ENCODE measurements at places on chromosomes 7 and 10. TPM values are rescaled to one million over a fixed set of nuclear protein-coding genes. Genes with fewer than 3 reads are reported as not detected.

DNA sequence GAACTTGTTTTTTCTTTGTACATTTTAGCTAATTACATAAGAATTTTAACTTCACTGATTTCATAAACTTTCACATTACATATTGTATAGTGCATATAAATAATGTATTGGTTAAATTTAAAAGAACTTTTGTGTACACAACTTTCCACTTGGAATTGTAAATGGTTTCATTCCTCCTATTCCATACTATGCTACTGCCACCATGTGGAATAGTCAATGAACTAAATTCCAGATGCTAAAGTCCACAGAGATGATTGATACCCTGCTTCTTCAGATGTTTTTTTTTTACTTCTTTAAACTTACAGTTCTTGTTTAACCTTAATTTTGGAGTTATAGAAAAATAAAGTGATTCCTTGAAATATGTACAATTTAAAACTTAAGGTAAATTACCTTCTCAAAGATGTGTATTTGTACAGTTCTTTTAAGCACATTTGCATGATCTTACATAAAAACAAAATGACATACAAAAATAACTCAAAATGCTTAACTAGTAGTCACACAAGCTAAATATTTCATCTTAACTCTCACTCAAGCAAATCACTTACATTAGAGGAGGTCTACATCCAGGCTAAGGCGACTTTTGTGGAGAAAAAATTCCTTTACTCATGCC, 247.6 kb upstream of the HGF start:
- H3K27ac ChIP-seq: no peak overlapping the region
- no peak overlapping the region for H3K4me3 ChIP-seq
- peak; percentile 65 for DNase-seq

- no peaks in the 10 kb centered on the region for H3K27me3 ChIP-seq
- H3K27ac ChIP-seq: no peak overlapping the region
- H3K4me3 ChIP-seq: no peak overlapping the region
Measured at GRCh38 chr7:68414631-68415425, 1183.4 kb upstream of the AUTS2 start.

- peaks cover 3% of the 10 kb centered on the region for H3K4me1 ChIP-seq
- no peak for DNase-seq
- H3K27me3 ChIP-seq: no peaks in the 10 kb centered on the region
- H3K36me3 ChIP-seq: no peaks in the 10 kb centered on the region
Measured at GRCh38 chr7:1526271-1526754, 4.2 kb upstream of the MAFK start.

GRCh38 chr10:88032566-88032965, 169.1 kb downstream of the PTEN start:
- 0 out of 2 replicates have a peak, but pooled peaks cover 3% of the 10 kb centered on the region for H3K27me3 ChIP-seq
- H3K36me3 ChIP-seq: no peaks in the 10 kb centered on the region
- DNase-seq: peak; percentile 86
- no peak overlapping the region for H3K27ac ChIP-seq
- H3K4me1 ChIP-seq: peaks cover 3% of the 10 kb centered on the region

DNA sequence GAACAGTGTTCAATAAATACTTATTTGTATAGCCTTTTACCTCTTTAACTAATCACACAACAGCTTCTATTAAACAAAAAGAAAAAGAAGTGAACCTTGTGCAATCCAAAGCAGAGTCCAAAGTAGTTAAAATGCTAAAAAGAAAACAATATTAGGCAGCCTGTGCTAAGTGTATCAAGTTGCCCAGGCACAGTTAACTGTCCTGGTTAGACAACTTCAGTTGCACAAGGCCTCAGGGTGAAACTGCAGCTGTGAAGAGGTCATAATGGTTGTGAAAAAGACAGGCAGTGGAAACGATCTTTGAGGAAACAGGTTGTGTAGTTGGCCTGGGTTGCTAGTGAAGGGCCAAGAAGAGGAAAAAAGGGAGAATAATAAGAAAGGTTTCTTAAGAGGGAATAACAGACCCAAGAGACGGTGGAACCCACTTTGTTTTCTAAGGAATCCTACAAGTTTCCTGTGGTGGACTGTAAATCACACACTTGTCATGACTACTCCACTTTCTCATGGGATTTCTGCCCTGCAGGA, 6.0 kb upstream of the CROT start:
- no peak overlapping the region for H3K27ac ChIP-seq
- peaks cover 8% of the 10 kb centered on the region for H3K36me3 ChIP-seq
- DNase-seq: no peak

- no peak for DNase-seq
- H3K27ac ChIP-seq: no peak overlapping the region
- H3K4me3 ChIP-seq: no peak overlapping the region
- H3K4me1 ChIP-seq: peaks cover 11% of the 10 kb centered on the region
Measured at GRCh38 chr7:22871661-22872060, 49.0 kb upstream of the TOMM7 start.

DNA sequence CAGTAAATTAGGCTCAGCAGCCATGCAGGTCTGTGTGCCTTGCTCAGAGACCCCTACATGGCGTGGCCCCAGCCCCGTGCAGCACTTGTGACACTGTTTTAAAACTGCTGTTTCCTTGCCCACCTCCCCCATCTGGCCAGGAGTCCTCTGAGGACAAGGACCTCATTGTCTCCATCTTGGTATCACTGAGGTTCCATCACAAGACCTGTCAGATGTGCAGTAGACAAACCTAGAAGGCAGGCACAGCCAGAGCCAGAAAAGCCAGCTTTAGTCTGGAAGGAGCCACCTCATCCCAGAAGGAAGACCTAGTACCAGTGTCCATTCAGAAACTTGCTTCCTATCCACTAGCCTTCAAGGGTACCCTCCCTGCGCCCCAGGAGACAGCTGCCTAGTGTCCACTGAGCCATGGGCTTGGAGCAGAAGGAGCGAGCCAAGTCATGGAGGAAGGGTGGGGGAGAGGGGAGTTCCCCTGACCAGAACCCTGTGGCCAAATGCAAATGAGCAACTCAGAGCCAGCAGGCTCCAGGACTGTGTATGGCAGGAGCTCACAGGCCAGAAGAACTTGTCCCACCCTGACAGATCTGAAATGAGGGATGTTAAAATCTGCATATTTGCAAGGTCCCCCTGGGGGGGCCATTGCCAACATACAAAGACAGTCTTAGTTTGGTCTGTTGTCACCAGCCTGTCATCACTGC, 176.1 kb downstream of the SH3PXD2A start:
- H3K4me3 ChIP-seq: no peak overlapping the region
- H3K27ac ChIP-seq: 0 out of 2 replicates have a peak overlapping the region, but pooled peaks have one; percentile 3
- DNase-seq: peak; percentile 38
- peaks cover 22% of the 10 kb centered on the region for H3K4me1 ChIP-seq
- H3K27me3 ChIP-seq: no peaks in the 10 kb centered on the region

DNA sequence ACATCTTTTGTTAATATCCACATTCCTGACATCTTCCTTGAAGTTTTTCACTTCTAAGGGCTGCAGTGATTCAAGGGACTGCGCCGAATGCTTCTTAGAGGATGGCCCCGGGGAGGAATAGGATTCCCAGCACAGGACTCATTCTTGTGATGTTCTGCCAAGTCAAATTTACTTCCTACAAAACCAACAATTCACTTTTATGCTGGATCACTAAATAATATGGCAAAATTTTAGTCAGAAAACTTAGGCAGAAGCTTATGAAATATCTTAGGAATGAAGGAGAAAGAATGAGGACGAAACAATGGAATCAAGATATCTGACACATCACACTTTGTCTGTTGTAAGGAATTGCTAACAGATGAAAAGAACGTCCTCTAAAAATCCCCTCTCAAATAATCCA, 151.5 kb downstream of the JAZF1 start:
- H3K4me3 ChIP-seq: no peak overlapping the region
- DNase-seq: peak; percentile 31
- peaks cover 2% of the 10 kb centered on the region for H3K36me3 ChIP-seq
- H3K4me1 ChIP-seq: peaks cover 6% of the 10 kb centered on the region
- no peak overlapping the region for H3K27ac ChIP-seq

- no peaks in the 10 kb centered on the region for H3K36me3 ChIP-seq
- no peak for DNase-seq
- H3K27me3 ChIP-seq: peaks cover 19% of the 10 kb centered on the region
Measured at GRCh38 chr7:150909200-150909995, 57.1 kb downstream of the AOC1 start.

GRCh38 chr7:75842836-75843446, 29.3 kb upstream of the CCL24 start:
- no peak overlapping the region for H3K4me3 ChIP-seq
- H3K36me3 ChIP-seq: no peaks in the 10 kb centered on the region
- H3K27ac ChIP-seq: peak overlapping the region; percentile 85
- peak; percentile 93 for DNase-seq

- no peaks in the 10 kb centered on the region for H3K4me1 ChIP-seq
- H3K36me3 ChIP-seq: no peaks in the 10 kb centered on the region
- H3K27me3 ChIP-seq: no peaks in the 10 kb centered on the region
- H3K27ac ChIP-seq: no peak overlapping the region
- no peak overlapping the region for H3K4me3 ChIP-seq
Measured at GRCh38 chr7:88278881-88279280, 27.8 kb downstream of the STEAP4 start.

DNA sequence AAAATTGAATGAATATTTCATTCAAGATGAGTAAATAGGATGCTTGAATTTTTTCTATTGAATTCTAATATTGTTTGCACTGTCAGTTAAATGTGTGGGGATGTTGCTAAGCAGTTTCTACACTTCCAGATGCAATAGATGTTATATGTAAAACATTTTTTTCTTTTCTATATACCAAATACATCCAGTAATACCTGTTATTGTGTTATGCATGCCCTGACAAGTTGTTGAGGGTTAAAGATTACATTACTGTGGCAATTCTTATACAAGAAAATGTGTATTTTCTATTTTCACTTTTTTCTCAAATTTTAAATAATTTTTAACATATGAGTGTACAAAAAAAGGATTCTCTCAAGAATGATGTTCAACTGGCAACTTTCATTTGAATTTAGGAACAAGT, 713.9 kb downstream of the GATA3 start:
- H3K27ac ChIP-seq: no peak overlapping the region
- no peaks in the 10 kb centered on the region for H3K4me1 ChIP-seq
- DNase-seq: no peak
- H3K27me3 ChIP-seq: no peaks in the 10 kb centered on the region

DNA sequence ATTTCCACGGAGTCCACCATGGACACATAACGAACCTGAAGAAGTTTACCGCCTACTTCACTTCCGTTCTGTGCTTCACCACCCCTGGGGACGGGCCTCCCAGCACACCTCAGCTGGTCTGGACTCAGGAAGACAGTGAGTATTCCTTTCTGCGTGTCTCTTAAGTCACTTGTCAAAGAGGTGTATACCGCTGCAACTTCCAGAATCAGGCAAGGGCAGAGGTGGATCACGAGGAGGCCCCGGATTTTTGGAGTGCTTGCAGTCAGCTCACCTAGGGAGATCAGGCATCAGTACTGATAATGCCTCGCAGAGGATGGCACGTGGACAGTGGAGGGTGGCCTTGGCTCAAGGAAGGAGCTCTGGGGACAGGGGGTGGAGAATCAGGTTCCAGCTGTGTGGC, 630.4 kb upstream of the FOXK1 start:
- H3K36me3 ChIP-seq: no peaks in the 10 kb centered on the region
- H3K27ac ChIP-seq: no peak overlapping the region
- H3K4me3 ChIP-seq: no peak overlapping the region
- H3K4me1 ChIP-seq: no peaks in the 10 kb centered on the region
- no peaks in the 10 kb centered on the region for H3K27me3 ChIP-seq

GRCh38 chr10:110190170-110190569, 17.2 kb upstream of the MXI1 start:
- H3K27me3 ChIP-seq: peaks cover 21% of the 10 kb centered on the region
- H3K4me1 ChIP-seq: no peaks in the 10 kb centered on the region
- no peak overlapping the region for H3K4me3 ChIP-seq
- no peaks in the 10 kb centered on the region for H3K36me3 ChIP-seq
- H3K27ac ChIP-seq: no peak overlapping the region

- no peaks in the 10 kb centered on the region for H3K36me3 ChIP-seq
- peaks cover under 1% of the 10 kb centered on the region for H3K27me3 ChIP-seq
- no peak for DNase-seq
- no peaks in the 10 kb centered on the region for H3K4me1 ChIP-seq
- H3K4me3 ChIP-seq: no peak overlapping the region
- H3K27ac ChIP-seq: no peak overlapping the region
Measured at GRCh38 chr10:80612261-80612660, 74.6 kb downstream of the SH2D4B start.

GRCh38 chr7:74233655-74234285, 20.4 kb downstream of the RFC2 start:
- peaks cover 32% of the 10 kb centered on the region for H3K36me3 ChIP-seq
- peak; percentile 99 for DNase-seq
- H3K4me3 ChIP-seq: no peak overlapping the region
- H3K27me3 ChIP-seq: no peaks in the 10 kb centered on the region
- peaks cover 9% of the 10 kb centered on the region for H3K4me1 ChIP-seq

GRCh38 chr10:26556748-26557640, 118.9 kb downstream of the APBB1IP start:
- H3K27me3 ChIP-seq: no peaks in the 10 kb centered on the region
- H3K4me1 ChIP-seq: no peaks in the 10 kb centered on the region
- H3K4me3 ChIP-seq: no peak overlapping the region
- peak; percentile 11 for DNase-seq
- H3K36me3 ChIP-seq: no peaks in the 10 kb centered on the region
- no peak overlapping the region for H3K27ac ChIP-seq

DNA sequence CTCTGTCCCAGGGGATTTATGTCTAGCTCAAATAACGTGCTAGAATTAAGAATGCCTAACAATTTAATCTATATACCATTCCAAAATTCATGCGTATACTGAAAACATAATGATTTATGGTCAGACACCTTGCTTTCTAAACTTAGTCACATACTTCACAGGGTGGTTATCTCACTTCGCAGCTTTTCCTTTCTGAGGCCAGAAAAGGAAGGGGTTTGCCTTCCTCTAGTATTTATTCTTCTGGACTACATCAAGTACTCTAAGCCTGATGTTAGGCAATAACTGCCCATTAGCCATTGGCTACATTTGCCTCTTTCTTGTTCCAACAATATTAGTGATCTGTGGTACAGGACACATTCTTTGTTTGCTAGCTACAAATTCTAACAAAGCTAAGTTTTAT, 72.6 kb upstream of the FHIP2A start:
- no peak overlapping the region for H3K27ac ChIP-seq
- H3K4me1 ChIP-seq: peaks cover 9% of the 10 kb centered on the region
- DNase-seq: no peak
- H3K4me3 ChIP-seq: no peak overlapping the region

- H3K4me3 ChIP-seq: no peak overlapping the region
- peaks cover 18% of the 10 kb centered on the region for H3K27me3 ChIP-seq
- DNase-seq: no peak
- 0 out of 2 replicates have a peak, but pooled peaks cover 2% of the 10 kb centered on the region for H3K4me1 ChIP-seq
Measured at GRCh38 chr10:6578795-6579182, 1.3 kb downstream of the PRKCQ start.

GRCh38 chr7:64914557-64914956, 11.5 kb downstream of the ZNF273 start:
- H3K4me3 ChIP-seq: no peak overlapping the region
- H3K27ac ChIP-seq: no peak overlapping the region
- no peak for DNase-seq
- H3K36me3 ChIP-seq: peaks cover 5% of the 10 kb centered on the region

AOC1 gene
- total RNA-seq: not detected

KIF11 gene
- total RNA-seq: 18.3 TPM

FAM25A gene
- not detected for total RNA-seq

PODXL gene
- 1.4 TPM for total RNA-seq

GPR26 gene
- not detected for total RNA-seq

LSM5 gene
- total RNA-seq: 5.0 TPM

A1CF gene
- not detected for total RNA-seq

WEE2 gene
- not detected for total RNA-seq

NACAD gene
- 0.56 TPM for total RNA-seq

TET1 gene
- 4.3 TPM for total RNA-seq

ZNF239 gene
- 12.7 TPM for total RNA-seq
